ELF-1 (cell line): ENCODE measurements at places on chromosomes 6 and 20.

- DNase-seq = no peak
Measured at GRCh38 chr20:43727980-43728590, 1.3 kb upstream of the GTSF1L start.

DNA sequence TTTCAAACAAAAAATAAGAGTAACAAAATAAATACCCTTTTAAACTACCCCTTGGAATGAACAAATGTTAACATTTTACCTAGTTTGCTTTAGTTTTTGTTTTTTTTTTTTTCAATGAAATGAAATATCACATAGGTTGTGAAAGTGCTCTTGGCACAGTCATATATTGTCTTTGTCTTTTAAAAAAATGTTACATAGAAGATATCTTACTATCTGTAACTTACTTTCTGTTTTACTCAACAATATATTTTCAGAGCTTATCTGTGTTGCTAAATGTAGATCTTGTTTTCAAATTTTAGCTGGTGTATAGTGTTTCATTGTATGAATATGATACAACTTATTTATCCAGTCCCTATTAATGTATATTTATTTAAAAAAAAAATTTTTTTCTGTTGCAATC, 8.6 kb downstream of the CEP57L1 start:
- no peak for DNase-seq

- DNase-seq = no peak
Measured at GRCh38 chr6:114051031-114051430, 80.1 kb upstream of the HDAC2 start.

- no peak for DNase-seq
Measured at GRCh38 chr6:36642913-36643817, 35.3 kb upstream of the CDKN1A start.

- DNase-seq = no peak
Measured at GRCh38 chr20:24950128-24950835, 1.2 kb downstream of the CST7 start.

GRCh38 chr6:98832284-98833056, 1.9 kb upstream of the POU3F2 start:
- DNase-seq = no peak

DNA sequence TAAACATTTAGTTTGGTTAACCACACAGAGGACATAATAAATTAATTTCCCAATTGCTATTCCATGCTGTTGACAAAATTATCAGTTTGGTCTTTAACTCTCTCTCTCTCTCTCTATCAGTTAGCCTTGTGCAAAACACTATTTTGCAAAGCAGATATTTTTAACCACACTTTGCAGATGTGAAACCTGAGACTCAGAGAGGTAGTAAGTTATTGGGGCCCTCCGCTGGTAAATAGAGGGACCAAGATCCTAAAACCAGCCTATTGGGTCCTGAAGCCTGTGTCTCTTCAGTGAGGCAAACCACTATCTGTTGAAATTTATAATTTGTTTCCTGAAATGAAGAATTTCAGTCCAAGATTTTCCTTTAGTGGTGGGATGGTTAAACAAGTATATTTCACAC, 231.0 kb downstream of the SOD2 start:
- DNase-seq = no peak

DNA sequence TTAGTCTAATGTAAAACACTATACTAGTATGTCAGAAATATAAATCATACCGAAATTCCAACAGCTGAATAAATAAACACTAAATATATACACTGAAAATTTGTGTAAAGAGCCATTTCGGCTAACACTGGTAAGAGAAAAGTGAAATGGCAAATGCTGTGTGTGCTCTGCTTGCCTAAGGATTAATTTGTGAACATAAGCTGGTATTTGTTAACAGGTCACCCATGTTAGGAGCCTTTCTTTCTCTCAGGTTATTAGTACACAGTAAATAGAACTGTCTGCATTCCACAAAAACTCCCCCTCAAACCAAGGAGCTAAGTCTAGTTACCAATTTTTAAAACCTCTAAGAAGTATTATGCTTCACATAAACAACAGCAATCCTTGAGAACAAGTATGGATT, 27.0 kb downstream of the ELOVL5 start:
- no peak for DNase-seq

DNA sequence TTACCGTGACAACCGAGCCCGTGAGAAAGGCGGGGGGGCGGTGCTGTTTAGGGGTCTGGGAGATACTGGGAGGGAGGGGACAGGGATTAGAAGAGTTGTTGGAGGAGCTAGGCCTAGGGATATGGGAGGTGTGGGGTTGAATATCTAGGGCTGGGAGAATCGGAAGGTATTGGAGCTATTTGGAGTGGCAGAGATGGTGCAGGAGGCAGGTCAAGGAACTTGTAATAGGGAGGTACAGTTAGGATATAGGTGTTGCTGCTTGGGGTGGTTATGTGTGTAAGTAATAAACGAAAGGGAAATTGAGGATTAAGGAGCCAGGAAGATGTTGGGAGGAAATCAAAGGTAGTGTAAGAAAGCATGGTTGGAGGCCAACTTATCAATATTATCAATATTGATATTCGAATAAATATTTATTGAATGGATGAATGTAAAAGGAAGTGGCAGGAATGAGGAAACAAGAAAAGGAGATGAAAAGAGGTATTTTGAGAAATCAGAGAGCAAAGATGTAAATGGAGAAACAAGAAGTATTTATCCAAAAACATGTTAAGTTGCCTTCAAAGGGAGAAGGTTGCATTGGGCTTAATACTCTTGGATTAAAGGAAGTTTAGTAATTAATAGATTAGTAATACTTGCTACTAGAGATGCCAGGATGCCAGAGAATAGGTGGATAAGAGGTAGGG, 602 bp downstream of the PPP1R11 start:
- no peak for DNase-seq

- no peak for DNase-seq
Measured at GRCh38 chr20:6704132-6704861, 63.2 kb upstream of the BMP2 start.

DNA sequence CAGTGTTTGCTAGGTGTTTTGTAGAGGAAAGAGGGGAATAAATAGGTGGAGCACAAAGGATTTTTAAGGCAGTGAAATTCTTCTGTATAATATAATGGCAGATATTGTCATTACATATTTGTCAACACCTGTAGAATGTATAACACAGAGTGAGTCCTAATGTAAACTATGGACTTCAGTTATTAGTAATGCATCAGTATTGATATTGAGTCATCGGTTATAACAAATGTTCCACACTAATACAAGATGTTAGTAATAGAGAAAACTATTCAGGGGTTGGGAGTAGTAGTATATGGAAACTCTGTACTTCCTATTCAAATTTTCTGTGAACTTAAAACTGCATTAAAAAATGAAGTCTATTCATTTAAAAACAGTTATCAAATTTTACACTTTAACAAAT, 299.2 kb downstream of the UBE3D start:
- no peak for DNase-seq

GRCh38 chr6:124927806-124928205, 34.4 kb upstream of the RNF217 start:
- DNase-seq = no peak

- DNase-seq = no peak
Measured at GRCh38 chr6:20789162-20789561, 254.9 kb downstream of the CDKAL1 start.

DNA sequence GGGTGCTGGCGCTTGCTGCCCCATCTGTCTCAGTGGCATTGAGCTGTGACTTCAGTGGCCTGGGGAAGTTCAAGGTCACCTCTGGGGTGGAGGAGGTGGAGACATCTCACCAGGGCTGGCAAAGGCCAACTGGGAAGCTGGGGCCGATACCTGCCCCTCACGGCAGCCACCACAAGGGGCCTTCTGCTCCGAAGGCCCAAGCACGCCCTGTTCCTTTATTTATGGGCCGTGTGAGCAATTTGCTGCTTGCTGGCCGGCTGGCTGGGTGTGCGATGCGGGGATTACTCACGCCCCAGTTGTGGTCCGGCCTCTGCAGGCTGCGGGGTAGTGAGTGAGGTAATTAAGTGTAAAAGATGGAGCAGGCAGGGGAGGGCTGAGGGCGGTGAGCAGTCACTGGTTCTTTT, 13.2 kb upstream of the SCRT2 start:
- DNase-seq = peak; percentile 58

DNA sequence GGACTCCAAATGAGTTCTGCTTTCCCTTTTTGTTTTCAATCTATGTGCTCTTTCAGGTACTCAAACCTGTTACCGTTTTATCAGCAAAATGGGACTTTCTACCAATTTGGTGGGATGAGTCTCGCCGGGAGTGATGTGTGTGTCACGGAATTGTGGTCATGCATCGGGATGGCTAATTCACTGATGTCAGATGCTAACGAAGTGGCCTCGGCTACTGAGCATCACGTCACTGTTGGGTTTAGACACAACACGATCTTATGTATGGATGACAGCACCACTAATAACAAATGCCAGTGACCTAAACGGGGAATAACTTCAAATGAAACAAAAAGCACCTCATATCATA, 1.6 kb upstream of the PCK1 start:
- DNase-seq = no peak

- DNase-seq = no peak
Measured at GRCh38 chr20:36279776-36280175, 26.4 kb upstream of the DLGAP4 start.

DNA sequence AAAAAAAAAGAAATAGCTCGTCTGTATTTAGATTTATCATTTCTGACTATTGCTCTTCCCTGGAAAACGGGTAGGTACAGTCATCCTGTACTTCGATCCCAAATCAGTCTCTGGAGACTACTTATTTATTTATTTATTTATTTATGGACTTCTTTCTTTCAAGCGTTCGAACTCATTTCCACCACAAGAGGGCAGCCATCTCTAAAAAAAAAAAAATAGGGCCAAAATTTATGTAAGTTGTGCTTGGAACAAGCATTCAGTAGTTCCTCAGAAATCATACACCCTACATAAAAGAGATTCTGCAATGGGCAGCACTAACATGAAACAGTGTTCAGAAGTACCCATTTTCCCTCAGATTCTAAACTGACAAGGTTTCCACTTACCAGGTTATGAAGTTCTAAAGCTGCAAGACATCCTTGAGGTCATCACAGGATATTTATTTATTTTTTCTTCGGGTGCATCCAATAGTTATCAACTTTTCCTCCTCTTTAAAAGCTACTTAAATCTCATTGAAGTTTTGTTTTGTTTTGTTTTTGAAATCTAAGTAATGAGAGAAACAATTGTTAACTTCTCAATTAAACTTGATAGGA, 1.9 kb upstream of the BMP2 start:
- peak; percentile 79 for DNase-seq

DNA sequence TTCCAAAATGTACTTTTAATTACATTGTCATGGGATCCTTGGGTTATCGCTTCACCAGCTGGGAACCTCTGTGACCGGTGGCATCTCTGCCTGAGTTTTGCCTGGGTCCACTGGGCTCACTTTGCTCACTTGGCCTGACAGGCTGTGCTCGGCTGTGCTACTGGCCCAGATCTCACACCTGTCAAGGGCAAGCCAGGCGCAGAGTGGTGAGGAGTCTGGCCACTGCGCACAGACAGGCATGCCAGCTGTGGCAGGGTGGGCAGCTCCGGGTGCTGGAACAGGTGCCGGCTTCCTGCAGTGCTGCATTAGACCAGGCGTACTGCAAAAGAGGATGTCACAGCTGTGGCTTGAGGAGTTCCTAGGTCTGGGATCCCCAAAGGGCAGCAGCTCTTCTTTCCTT, 489.8 kb downstream of the TENT5A start:
- DNase-seq = no peak

DNA sequence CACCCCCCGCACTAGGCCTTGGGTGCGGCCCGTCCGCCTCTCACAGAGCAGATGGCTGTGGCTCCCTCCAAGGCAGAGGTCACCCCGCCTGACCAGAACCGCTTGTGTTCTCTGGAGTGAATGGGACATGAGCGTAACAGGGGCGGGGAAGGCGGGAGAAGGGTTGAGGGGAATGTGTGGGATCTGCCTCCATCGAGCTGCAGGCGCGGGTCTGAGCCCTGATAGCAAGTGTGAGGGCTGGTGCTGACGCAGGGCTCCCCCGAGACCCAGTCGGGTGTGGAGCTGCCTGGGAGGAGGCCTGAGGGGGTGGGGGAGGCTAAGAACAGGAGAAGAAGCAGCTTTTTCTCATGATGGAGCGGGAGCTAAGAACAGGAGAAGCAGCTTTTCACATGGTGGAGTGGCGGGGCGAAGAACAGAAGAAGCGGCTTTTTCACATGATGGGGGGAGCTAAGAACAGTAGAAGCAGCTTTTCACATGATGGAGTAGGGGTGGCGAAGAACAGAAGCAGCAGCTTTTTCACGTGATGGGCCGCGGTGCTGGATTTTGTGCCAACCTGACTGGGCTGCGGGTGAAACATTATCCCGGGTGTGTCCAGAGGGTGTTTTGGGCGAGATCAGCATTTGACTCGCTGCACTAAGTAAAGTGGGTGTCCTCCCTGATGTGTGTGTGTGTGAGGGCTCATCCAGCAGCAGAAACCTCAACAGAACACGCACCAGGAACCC, 169.3 kb downstream of the TTLL2 start:
- DNase-seq = no peak

DNA sequence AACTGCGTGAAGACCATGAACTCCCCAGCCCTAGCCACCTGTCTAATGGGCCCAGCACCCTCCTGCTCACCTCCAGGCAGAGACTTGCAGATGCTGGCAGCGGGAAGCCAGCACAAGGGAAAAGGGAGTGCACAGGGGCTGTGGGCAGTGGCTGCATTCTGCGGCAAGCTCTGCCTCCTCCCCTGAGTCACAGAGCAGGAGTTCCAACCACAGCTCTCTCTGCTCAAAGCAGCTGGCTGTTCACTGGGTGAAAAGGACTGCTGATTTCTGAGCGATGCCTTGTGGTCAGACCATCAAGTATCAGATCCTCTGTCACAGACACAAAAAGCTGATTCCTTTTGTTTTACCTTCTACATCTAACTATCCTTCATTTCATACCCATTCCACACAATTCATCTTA, 10.5 kb downstream of the NKX2-2 start:
- no peak for DNase-seq

- DNase-seq = peak; percentile 8
Measured at GRCh38 chr6:117676577-117677218, 1.4 kb downstream of the NUS1 start.

DNA sequence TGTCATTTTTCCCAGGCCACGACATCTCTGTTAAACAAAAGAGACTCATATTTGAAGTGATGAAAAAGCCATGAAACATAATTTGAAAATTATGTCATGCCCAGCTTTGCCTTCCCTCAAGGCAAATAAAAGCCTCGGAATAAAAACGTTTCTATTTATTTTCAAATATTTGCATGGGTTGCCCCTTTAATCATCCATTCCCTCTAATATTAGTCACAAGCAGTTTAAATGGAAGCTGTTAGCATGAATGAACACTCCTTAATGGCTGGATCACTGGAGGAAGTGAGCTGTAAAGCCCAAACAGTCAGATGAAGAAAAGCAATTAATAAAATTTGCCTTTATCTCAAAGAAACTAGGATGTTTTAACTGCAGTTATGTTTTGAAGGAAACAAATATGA, 69.3 kb upstream of the STMND1 start:
- no peak for DNase-seq
